ENCODE measurements at places on chromosomes 7 and 10.

DNA sequence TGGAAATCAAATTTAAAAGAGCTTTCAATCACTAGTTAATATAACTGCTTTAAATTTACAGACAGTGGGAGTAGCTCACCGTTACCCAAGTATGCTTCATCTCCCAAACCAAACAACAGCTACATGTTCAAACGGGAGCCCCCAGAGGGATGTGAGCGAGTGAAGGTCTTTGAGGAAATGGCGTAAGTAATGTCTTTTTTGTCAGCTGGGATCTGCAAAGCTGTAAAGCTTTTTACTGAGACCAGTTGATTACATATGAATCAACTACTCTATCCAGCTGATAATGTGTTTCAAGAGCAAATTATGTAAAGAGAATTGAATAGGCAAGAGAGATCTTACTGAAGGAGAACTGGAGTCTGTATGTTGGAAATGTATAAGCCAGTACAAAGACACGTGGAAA is 116.2 kb downstream of the GLCCI1 start:
- no peaks in the 10 kb centered on the region for H3K27me3 ChIP-seq
- no peak for DNase-seq
- H3K4me1 ChIP-seq, result no peaks in the 10 kb centered on the region
- H3K27ac ChIP-seq, result no peak overlapping the region
- H3K4me3 ChIP-seq, result no peak overlapping the region
- no peaks in the 10 kb centered on the region for H3K36me3 ChIP-seq

- H3K27ac ChIP-seq, result no peak overlapping the region
- no peak for DNase-seq
- H3K36me3 ChIP-seq, result no peaks in the 10 kb centered on the region
- H3K4me3 ChIP-seq, result no peak overlapping the region
Observed at GRCh38 chr7:46139079-46139478, 218.0 kb upstream of the IGFBP3 start.

DNA sequence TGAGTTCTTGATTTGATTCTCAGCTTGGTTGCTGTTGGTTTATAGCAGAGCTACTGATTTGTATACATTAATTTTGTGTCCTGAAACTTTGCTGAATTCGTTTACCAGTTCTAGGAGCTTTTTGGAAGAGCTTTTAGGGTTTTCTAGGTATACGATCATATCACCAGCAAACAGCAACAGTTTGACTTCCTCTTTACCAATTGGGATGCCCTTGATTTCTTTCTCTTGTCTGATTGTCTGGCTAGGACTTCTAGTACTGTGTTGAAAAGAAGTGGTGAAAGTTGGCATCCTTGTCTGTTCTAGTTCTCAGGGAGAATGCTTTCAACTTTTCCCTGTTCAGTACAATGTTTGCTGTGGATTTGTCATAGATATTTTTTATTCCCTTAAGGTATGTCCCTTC is 86.2 kb downstream of the PLXDC2 start:
- no peak for DNase-seq
- H3K4me3 ChIP-seq, result no peak overlapping the region
- H3K4me1 ChIP-seq, result no peaks in the 10 kb centered on the region
- no peak overlapping the region for H3K27ac ChIP-seq
- H3K36me3 ChIP-seq, result no peaks in the 10 kb centered on the region

DNA sequence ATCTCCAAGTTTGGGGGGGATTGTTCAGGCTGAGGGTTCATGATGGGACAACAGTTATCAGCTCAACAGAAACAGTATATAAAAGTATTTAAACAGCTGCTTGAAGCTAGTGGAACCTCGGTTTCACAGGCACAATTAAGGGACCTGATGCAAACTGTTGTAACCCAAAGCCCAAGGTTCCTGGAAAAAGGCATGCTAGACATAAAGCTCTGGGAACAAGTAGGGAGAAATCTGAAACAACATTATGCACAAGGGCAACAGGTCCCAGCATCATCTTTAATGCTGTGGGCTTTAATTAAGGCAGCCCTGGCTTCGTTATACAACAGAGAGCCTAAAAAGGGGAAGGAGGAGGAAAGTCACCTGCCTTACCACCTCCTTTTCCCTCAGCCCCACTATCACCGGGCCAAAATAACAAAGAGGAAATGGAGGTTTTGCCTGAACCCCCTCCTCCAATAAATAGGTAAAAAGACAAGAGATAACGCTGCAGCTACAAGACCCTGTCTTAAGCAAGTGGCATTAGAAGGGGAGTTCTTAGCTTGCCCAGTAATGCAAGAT is 83.2 kb upstream of the GPR22 start:
- no peak for DNase-seq
- H3K36me3 ChIP-seq, result no peaks in the 10 kb centered on the region
- H3K27me3 ChIP-seq, result no peaks in the 10 kb centered on the region
- no peaks in the 10 kb centered on the region for H3K4me1 ChIP-seq

GRCh38 chr10:115818012-115818411 is 455.0 kb downstream of the GFRA1 start:
- H3K36me3 ChIP-seq, result no peaks in the 10 kb centered on the region
- DNase-seq, result no peak

GRCh38 chr7:80968606-80969005 is 49.8 kb upstream of the SEMA3C start:
- H3K36me3 ChIP-seq, result no peaks in the 10 kb centered on the region
- H3K4me1 ChIP-seq, result no peaks in the 10 kb centered on the region
- DNase-seq, result no peak

- no peaks in the 10 kb centered on the region for H3K4me1 ChIP-seq
- DNase-seq, result no peak
- no peak overlapping the region for H3K4me3 ChIP-seq
Observed at GRCh38 chr10:108598320-108598695, 1325.0 kb downstream of the XPNPEP1 start.

DNA sequence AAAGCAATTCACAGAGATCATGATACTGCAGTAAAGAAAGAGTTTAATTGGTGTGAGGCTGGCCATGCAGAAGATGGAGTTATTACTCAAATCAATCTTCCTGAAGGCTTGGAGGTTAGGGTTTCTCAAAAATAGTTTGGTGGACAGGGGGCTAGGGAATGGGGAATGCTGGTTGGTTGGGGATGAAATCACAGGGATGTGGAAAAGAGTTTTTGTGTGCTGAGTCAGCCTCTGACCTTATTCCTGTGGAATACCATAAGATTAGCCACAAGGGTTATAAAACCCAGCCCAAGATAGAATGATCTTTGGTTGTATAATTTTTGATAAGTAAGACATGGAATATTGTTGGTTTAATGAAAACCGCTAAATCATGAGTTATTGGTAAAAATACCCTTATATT is 764.3 kb downstream of the TYW1 start:
- H3K27me3 ChIP-seq, result no peaks in the 10 kb centered on the region
- H3K27ac ChIP-seq, result no peak overlapping the region
- H3K4me3 ChIP-seq, result no peak overlapping the region
- H3K36me3 ChIP-seq, result no peaks in the 10 kb centered on the region
- no peaks in the 10 kb centered on the region for H3K4me1 ChIP-seq

DNA sequence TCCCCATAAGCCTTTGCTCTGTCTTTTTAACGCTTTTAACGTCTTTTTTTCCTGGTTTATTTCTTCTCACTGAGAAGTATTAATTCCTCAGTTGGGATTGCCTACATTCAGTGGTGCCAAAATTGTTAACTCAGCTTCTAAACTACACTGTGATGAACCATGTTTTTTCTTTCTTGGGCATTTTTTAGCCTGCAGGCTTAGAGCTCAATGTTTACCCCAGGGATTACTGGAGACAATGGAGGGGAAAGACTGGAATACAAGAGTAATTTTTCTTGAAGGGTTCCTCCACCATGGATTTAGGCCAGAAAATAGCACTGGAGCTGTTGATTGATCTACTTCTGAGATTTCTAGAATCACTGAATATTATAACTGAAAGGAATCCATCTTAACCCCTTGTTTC is 19.8 kb downstream of the STAMBPL1 start:
- H3K4me1 ChIP-seq, result no peaks in the 10 kb centered on the region
- no peaks in the 10 kb centered on the region for H3K27me3 ChIP-seq
- no peak overlapping the region for H3K4me3 ChIP-seq
- no peaks in the 10 kb centered on the region for H3K36me3 ChIP-seq
- H3K27ac ChIP-seq, result no peak overlapping the region

GRCh38 chr7:27347276-27347640 is 104.7 kb downstream of the EVX1 start:
- H3K4me1 ChIP-seq, result no peaks in the 10 kb centered on the region
- no peak overlapping the region for H3K4me3 ChIP-seq
- H3K27me3 ChIP-seq, result no peaks in the 10 kb centered on the region
- H3K27ac ChIP-seq, result no peak overlapping the region
- DNase-seq, result no peak

- H3K27ac ChIP-seq, result no peak overlapping the region
- H3K27me3 ChIP-seq, result no peaks in the 10 kb centered on the region
Observed at GRCh38 chr10:853017-853416, 78.5 kb downstream of the LARP4B start.

DNA sequence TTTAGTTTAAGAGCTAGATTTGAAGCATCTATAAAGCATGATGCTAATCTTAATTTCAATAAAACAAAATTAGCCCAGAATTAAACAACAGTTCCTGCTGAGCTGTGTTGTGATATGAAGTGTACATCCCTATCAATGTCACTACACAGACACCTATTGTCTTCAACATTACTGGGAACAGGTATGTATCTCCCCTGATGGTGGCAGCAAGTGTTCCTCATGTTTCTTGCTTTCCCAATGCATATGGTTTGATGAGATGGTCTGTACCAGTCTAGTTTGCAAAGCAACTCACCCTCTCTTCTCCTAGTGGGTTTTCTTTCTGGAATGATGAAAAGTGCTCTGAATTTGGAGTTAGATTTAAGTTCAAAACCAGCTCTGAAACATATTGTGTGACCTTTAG is 38.1 kb downstream of the TSPAN12 start:
- no peak overlapping the region for H3K27ac ChIP-seq
- H3K4me3 ChIP-seq, result no peak overlapping the region
- H3K27me3 ChIP-seq, result no peaks in the 10 kb centered on the region
- no peaks in the 10 kb centered on the region for H3K36me3 ChIP-seq
- H3K4me1 ChIP-seq, result no peaks in the 10 kb centered on the region

DNA sequence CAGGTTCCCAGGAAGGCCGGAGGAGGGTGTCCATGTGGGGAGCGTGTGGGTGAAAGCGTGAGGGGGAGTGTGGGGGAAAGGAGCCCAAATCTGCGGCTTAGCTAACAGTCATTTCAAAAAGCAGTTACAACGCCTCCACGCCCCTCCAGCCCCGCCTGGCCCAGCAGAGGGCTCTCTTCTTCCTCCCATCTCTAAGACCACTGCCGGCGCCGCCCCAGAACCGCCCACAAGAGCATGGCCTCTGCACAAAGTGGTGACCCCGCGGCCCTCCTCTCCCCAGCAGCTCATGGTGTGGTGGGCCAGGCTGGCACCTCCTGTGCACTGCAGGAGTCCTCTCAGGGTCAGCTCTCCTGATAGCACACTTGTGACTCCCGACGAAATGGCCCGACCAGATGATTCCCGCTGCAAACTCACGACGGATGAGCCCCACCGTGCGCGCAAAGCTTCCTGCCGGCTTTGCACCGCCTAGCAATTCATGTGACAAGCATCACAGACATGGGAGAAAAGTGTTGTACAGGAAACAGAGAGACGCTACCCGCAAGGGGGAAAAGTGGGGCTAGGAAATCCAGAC is 12.4 kb upstream of the HUS1 start:
- no peaks in the 10 kb centered on the region for H3K36me3 ChIP-seq
- DNase-seq, result peak; percentile 60
- H3K4me3 ChIP-seq, result peak overlapping the region; percentile 52
- H3K4me1 ChIP-seq, result no peaks in the 10 kb centered on the region
- H3K27me3 ChIP-seq, result no peaks in the 10 kb centered on the region

GRCh38 chr7:80725181-80725611 is 86.8 kb downstream of the CD36 start:
- no peak for DNase-seq
- no peaks in the 10 kb centered on the region for H3K4me1 ChIP-seq
- H3K4me3 ChIP-seq, result no peak overlapping the region
- no peaks in the 10 kb centered on the region for H3K27me3 ChIP-seq
- H3K27ac ChIP-seq, result no peak overlapping the region
- no peaks in the 10 kb centered on the region for H3K36me3 ChIP-seq
